ENCODE measurements at places on chromosomes 13 and 19.

- DNase-seq = no peak
Observed at GRCh38 chr13:113586661-113587479, 2.3 kb downstream of the TFDP1 start.

DNA sequence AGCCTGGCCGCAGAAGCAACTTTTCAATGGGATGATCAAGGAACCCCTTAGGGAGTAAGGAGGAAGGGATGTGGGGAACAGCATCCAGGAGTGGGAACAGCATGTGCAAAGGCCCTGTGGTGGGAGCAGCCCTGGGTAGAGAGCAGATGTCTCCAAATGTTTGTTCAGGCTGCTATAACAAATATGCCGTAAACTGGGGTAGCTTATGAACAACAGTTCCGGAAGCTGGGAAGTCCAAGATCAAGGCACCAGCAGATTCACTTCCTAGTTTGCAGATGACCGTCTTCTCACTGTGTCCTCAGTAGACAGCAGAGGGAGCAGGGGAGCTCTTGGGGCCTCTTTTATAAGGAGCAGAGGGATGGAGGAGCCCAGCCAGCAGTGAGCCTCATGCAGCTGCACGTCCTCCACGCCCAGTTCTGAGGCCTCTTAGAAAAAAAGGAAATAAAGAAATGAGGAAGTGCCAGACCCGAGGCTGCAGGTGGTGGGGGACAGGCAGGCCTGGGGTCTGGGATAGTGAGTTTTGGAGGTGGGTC lies 4.2 kb upstream of the LRRC25 start:
- DNase-seq = no peak

DNA sequence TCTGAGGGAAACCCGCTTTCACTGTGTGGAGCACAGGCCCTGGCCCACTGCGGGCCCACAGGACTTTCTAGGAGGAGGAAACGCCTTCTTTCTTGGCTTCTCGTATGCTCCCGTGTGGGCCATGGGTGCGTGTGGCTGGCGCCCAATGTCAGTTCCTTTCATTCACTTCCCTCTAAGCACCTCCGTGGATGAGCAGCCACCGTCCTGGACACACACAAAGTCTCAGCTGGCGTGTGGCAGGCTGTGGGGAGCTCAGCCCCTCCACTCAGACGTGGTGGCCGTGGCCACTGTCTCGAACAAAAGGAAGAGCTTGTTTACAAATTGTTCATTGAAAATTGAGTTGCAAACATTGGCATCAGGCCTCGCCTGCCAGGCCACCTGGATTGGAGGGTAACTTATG lies 240.0 kb upstream of the SGCG start:
- no peak for DNase-seq

DNA sequence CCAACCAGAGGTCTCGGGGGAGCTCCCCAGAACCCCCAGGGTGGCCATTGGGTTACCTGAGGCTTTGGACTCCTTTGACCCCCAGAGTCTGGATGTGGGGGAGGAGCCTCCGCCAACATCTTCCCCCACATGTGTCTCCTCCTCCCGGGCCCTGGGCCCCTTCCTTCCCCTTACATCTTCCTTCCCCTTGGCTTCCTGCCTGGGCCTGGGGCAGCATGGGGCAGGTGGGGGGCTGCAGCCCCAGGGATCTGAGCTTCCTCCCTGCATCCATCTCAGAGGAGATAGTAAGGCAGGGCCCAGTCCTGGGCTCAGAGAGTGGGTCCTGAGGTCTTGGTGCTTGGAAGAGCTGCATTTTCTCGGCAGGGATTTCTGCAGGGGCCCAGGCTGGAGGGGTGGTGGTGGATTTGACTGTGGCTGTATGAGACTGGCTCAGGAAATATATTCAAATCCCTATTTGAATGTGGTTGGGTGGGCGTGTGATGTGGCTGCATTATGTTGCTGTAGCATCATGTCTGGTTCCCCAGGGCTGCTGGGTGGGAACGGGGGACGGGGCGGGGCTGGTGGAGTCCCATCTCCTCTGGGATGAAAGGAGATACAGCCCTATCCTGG lies 919 bp downstream of the VAV1 start:
- no peak for DNase-seq

GRCh38 chr19:3969435-3970312 lies 1.2 kb downstream of the DAPK3 start:
- DNase-seq = no peak

DNA sequence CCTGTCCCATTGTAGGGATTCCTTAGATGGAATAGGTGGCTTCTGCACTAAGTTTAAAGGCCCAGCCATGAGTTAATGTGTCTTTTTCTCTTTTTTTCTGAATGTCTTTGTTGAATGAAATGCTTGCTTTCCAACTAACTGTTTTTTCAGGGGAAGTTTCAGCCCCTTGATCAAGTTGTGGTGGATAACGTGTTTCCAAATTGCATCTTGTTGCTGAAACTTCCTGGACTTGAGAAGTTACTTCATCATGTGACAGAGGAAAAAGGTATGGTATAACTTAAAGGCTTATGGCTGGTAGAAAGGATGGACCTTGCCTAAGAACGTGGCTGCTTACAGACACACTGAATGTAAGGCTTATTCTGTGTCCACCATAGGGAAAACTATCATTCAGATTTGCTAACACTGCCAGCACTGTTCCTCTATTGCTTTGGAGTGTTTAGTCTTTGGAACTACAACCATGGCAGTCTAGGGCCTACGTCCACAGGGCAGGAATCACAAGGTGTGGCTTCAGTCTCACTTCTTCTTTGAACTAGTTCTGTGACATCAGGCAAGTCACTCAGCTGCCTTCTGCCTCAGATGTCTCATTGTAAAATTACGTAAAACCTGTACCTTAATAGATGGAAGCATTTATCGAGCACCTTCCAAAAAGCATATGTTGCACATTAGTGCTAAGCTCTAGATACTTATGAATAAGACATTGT lies 25.3 kb downstream of the RNASEH2B start:
- no peak for DNase-seq
